Cerebellar cortex (tissue), 1 donor: ENCODE measurements at places on chromosomes 16 and 17.

- no peak for DNase-seq
Measured at GRCh38 chr16:48790151-48790550, 180.2 kb upstream of the N4BP1 start.

DNA sequence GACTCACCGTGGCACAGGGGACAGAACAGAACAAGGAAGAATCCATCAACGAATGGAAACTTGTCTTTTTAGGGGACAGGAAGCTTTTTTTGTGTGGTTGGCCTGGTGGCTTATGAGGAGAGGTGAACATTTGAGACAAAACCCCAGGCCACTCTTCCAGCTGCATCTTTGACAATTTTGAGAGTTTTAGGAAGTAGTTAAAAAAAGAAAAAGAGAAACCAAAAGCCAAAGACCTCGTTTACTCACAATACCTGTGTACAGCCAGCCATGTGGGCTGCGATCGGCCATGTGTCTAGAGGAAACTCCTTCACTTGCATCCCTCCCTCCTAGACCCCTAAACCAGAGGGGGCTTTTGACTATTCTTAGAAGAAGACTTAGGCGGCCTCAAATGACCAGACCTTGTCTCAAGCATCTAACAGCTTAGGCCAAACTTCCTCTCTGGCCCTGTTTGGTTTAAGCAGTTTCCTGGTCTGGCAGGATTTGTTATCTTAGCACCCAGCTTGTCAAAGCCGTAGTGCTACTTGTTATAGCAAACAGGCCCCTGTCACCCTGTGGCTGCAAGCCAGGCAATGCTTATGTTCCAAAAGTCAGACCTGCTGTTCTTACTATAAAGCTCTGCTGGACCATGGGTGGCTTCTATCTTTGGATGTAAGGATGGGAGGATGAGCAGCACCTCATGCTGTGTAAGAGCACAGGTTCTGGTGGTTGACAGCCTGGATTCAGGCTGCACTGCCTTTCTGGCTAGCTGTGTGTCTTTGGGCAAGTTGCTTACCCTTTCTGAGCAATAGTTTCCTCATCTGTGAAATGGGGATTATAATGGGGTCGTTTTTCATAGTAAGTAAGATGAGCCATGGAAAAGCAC lies 17.7 kb downstream of the KSR1 start:
- no peak for DNase-seq

- DNase-seq = no peak
Measured at GRCh38 chr16:49723310-49723709, 132.6 kb downstream of the ZNF423 start.

DNA sequence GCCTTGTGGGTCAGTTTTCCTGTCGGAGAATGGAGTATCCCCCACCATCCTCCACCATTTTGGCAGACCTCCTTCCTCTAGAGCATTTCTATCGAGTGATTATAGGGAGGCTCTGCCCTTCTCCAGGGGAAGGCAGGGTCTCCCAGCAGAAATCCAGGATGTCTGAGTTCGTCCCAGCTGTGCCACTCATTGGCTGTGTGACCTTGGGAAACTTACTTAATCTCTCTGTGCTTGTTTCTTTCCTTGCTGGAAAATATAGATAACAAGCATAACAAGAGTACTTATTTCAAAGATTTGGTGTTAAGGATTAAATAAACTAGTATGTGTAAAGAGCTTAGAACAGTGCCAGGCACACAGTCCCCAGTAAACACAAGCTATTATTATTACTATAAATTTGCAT lies 14.8 kb downstream of the ATP2A3 start:
- no peak for DNase-seq
